ENCODE measurements at places on chromosomes 2 and 18.

DNA sequence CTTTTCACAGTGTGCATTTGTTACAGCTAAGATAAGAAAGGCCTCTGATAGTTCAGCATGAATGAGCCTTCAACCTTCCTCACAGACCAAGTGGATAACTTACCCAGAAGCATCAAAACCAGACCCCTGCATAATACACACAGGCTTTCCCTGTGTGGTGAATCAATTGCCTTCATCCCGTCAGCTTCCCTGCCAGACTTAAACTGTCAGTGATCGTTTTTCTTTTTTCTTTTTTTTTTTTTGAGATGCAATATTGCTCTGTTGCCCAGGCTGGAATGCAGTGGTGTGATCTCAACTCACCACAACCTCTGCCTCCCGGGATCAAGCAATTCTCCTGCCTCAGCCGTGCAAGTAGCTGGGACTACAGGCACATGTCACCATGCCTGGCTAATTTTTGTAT lies 20.5 kb upstream of the SLC35F5 start:
- DNase-seq: no peak

GRCh38 chr2:9107168-9108025 lies 99.2 kb upstream of the ASAP2 start:
- DNase-seq: no peak

DNA sequence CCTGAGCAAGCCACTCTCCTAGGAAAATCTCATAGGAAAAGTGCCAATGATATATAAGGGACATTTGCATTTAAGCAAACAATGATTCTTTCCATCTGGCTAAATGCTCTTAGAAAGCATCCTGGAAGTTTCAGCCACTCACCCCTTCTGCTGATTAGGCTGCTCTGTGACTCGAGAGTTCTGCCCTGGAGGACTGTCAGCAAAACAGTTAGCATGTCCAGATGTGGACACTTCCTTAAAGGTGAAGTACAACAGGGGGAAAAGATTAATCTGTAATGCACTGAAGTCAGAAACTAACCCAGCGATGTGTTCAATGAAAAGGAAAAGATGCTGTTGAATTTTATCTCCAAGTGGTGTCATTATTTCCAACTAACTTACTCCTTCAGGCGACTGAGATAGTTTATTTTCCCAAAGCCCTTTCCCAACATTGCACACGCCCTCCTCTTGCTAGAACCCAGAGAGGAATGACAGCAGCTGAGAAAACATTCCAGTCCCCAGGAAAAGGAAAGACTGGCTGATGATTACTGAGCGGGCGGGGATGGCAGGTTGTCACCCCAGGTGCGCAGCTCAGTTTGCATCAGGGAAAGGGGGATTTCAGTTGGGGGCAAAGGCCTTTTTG lies 214.0 kb downstream of the SS18 start:
- no peak for DNase-seq

GRCh38 chr18:62637807-62638687 lies 77.3 kb upstream of the PHLPP1 start:
- peak; percentile 31 for DNase-seq

GRCh38 chr2:42268528-42269151 lies 92.4 kb downstream of the COX7A2L start:
- DNase-seq: no peak

GRCh38 chr18:44579028-44579702 lies 101.5 kb upstream of the SETBP1 start:
- no peak for DNase-seq

DNA sequence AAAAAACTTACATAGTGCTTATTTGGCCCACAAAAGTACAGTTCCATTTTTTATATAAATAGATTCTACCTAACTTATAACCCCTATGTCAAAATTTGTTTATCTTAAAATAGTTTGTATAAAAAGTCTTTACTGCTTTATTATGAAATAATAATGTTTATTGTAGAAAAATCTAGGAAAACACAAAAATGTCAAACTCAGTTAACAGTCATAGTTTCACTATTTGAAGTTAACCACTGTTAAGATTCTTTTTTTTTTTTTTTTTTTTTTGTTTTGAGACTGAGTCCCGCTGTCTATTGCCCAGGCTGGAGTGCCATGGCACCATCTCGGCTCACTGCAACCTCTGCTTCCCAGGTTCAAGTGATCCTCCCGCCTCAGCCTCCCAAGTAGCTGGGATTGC lies 26.5 kb upstream of the ABI2 start:
- DNase-seq: no peak

- no peak for DNase-seq
Measured at GRCh38 chr2:10831400-10831985, 18.9 kb upstream of the PDIA6 start.

DNA sequence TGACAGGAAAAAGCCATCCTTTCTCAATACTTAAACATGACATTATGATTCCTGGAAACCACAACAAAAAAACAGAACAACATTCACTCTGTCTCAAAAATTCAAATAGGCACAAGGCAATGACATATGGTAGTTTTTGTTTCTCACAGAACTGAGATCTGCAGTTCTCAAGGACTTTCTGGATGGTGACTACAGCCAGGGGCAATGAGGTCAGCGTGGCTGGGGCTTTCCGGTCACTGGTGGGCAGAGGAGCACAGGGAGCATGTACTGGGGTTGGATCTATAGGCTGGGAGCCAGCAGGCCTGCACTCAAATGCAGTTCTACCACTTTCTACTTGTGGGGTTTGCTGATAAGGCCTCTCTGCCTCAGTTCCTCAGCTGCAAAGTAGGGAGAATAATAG lies 72.0 kb downstream of the CTAGE1 start:
- DNase-seq: no peak

DNA sequence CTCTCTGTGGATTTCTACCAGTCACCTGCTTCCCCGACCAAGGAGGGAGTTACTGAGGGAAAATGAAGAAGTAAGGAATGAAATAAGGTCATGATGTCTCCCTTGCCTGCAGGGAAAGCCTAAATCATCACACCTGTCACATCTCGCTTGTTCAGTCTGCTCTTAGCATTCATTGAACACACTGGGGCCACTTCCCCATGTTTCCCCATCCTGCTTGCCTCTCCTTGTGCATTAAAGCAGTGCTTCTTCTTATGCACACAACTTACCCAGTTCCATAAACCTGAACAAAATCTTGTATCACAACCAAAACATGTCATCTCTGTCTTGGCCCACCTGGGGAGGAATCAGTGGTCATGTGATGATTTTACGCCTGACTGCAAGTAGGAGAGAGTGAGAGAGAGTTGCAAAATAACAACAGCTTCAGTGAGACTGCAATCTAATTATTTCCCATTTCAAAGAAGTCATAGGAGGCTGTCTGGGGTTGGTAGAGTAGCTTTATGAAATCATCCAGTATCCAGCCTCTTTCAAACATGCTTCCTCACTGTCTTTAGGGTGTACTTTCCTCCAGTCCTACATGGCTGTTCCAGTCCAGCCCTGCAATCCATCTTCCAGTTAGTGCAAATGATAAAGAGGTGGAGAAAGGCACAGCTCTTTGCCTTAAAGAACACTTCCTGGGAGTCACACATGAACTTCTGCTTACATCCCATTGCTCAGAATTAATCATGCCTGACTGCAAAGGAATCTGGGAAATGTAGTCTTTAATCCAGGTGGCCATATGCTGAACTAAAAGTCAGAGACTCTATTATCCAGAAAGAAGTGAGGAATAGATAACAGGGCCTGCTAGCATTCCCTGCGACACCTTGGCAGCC lies 220.1 kb downstream of the HAUS1 start:
- DNase-seq: no peak

DNA sequence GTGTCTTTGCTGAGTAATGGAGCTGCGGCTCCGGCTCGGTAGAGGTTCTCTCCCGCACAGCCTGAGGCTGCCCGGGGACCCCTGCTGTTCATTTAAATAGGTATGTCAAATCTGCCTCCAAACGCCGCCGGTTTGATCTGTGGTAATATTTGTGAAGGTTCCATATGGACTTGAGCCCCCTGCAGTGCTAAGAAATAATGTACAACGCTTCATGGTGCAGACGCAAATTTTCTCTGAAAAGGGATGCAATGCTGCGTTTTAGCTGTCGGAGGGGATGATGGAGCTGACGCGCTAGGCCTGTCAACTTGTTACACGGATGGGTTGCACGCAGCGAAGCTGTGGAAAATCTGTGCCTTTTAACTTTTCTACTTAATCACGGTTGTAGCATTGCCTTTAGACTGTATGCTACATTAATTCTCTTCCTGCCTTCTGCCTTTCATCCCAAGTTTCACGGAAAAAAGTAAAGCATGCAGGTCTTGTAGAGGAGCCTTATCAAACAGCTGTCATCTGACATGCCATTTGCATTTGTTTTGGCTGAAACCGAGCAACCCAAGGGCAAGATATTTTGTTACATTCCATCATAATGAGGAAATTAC lies 43.2 kb downstream of the MRPS9 start:
- no peak for DNase-seq

- no peak for DNase-seq
Measured at GRCh38 chr2:161746891-161747535, 122.8 kb downstream of the SLC4A10 start.

- DNase-seq: no peak
Measured at GRCh38 chr2:240868286-240869108, at the start of gene AGXT. Gene AGXT, plus strand, starts transcription at chr2:240868824. Its CDS starts 42 bp downstream, at chr2:240868866.

DNA sequence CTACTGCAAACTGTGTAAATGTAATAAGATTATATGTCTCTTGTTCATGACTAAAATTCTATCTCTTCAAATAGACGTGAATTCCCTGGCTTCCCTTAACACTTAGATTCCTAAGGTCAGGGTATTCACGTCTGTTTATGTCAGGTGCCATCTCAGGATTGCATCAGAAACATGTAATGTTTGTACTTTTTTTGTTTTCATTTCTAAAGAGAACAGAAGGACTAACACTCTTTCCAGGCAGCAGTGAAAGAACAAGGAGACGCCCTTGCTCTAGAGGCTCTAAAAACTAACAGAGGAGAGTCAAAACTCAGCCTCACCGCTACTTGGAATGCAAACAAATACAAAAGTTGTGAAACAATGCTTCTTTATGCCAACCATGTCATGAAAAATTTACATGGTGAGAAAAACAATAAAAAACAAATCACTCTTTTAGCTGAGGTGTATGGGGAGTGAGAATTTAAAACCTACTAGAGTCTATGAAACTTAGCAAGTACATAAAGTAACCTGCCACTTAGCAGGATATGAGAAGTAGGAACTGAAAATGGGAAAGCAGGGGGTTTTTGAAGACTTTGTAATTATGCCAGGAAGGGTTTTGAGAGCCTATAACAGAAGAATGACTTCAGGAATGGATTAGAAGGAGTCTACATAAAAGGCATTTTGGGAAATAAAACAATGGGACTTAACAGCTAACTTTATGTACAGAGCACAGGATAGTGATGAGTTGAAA lies 522.7 kb downstream of the THSD7B start:
- no peak for DNase-seq

- DNase-seq: no peak
Measured at GRCh38 chr18:44464398-44465180, 216.1 kb upstream of the SETBP1 start.

DNA sequence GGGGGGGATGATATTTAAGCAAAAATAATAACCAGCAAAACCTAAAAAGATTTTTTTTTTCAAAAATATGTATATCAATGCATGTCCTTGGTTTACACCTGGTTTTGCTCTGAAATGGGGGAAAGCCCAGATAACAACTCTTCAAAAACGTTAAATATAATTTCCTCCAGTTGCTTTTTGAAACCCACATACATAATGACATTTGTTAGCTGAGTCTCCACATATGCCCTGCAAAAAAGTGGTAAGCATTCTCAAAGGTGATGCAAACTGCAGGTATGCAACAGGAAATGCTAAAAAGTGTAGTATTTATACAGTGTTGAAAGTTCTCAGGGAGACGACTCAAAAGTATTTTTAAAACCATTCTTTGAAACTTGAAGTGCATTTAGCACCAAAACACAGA lies 258.6 kb downstream of the ZEB2 start:
- no peak for DNase-seq

GRCh38 chr2:159045545-159046454 lies 77.4 kb downstream of the TANC1 start:
- DNase-seq: no peak

DNA sequence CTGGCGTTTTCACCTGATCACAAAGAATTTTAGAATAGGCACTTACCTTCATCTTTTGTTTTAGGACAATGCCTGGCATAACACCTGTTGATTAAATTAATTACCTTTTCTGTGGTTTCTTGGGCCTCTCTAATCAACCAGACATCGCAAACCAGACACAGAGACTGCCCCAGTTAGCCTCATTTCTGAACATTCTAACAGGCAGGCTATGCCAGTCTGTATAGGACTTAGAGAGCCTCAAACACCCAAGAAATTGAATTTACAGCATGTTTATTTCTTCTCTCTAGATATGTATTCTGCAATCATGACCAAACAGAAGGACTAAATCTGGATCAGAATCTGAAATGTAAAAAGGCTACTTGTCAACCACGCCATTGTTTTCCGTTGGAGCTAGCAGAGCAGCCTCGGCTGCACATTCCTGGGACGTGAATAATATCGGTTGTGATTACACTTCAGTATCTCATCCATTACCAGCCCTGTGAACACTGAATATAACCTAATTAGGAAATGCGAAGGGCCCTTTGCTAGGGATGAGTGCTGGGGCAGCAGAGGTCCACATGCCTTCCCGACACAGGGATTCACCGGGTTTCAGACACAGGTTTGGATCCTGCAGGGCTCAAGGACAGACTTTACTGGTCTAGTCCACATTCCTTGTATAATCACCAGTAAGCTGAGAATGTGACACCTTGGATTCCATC lies 17.5 kb upstream of the CDC42EP3 start:
- DNase-seq: no peak

- no peak for DNase-seq
Measured at GRCh38 chr2:71008342-71008741, 13.7 kb upstream of the TEX261 start.

GRCh38 chr2:218387369-218388194 lies 5.5 kb downstream of the SLC11A1 start:
- no peak for DNase-seq

DNA sequence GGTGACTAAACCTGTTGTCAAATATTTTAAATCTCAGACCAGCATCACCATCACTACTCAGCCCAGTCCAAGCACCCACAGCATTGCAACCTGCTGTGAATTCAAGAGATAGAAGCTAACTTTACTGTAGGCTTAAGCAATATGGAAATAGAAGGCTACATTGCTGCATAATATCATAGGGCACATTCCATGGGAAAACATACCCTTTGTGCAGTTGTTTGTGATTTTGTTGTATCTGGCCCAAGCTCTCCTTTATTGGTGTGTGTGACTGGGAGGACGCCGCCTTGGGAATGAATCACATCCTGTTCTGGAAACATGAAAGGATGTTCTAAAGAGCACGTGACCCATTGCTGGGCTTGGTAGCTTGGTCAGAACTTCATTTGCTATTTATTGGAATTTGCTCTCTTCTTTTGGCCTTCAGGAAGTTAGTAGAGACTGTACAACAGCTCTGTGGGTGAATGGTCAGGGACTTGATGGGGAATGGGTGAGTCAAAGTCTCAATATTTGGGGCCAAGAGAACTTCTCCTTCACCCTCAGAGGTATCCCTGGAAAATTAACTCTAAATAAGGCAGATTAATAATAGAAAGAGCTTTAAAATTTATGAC lies 106.8 kb upstream of the SERPINE2 start:
- DNase-seq: no peak
